ENCODE measurements at places on chromosomes 1 and 21.

- DNase-seq = no peak
These were observed 6.9 kb downstream of the E2F2 start for GRCh38 chr1:23524163-23524562.

- peak; percentile 69 for DNase-seq
These were observed 153.5 kb downstream of the TGFBR3 start for GRCh38 chr1:91732291-91733107.

DNA sequence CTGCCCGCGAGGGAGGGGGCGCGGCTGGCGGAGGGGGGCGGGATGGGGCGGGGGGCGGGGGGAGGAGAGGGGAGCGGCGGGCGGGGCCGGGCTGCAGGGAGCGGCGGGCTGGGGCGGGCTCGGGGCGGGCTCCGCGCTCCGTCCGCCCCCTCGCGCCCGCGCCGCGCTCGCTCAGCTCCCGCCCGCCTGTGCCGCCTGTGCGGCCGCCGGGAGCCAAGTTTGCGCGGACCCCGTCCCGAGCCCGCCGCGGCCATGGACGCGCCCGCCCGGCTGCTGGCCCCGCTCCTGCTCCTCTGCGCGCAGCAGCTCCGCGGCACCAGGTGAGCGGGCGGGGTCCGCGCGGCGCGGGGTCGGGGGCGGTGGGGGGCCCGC is at the start of gene GABRD:
Gene GABRD, plus strand, starts transcription at position 174 of the 372 bp plus-strand sequence. Its CDS starts 79 bp downstream, at position 253.
- peak; percentile 45 for DNase-seq

DNA sequence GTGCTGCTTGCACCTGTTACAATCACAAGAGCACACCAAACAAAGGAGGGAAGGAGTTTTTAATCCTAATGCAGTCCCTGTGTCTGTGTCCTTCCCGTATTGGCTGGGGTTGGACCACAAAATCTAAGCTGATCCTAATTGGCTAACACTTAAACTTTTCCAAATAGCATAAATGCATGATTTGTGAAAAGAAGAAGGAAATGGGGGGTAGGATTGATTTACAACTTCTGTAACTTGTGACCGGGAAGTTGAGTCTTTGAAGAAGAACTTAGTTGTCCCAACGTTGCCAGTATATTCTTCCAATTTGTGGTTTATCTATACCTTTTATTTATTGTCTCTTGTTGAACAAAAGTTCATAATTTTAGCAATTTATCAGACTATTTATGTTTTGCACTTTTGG is 11.8 kb upstream of the IPP start:
- no peak for DNase-seq

DNA sequence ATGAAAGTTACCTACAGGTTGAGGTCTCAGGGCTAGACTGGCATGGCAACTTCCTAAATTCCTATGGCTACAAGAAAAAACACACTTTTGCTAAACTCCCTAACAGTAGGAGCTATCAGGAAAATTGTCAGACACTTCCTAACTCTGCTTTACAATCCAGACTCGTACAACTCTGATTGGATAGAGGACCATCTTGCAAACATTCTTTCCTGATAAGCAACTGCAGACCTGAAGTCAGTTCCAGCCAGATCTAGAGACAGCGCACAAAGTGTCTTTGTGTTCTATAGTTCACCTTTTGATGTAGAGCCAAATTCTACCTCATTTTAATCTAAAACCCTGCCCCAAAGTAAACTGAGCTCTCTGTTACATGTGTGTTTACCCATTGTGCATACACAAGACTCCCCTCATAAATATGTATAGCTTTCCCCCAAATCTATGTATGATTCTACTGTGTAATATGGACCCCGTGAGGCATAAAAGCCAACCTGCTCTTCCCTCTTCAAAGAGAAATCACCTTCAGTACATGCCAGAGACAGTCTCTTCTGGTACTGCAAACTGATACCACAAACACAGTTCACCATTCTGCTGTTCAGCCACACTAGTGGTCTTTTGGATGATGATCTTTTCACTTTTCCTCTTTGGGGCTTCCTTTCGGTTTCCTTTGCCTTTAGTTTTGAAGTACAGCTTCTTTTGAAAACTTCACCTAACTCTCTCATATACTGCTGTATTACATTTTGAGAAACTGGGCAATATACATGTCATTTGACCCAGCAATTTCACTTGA is 21.7 kb downstream of the ZP4 start:
- DNase-seq = no peak
